A673 (cell line): ENCODE measurements at places on chromosomes 11 and 22. TPM values are rescaled to one million over a fixed set of nuclear protein-coding genes. Genes with fewer than 3 reads are reported as not detected.

DNA sequence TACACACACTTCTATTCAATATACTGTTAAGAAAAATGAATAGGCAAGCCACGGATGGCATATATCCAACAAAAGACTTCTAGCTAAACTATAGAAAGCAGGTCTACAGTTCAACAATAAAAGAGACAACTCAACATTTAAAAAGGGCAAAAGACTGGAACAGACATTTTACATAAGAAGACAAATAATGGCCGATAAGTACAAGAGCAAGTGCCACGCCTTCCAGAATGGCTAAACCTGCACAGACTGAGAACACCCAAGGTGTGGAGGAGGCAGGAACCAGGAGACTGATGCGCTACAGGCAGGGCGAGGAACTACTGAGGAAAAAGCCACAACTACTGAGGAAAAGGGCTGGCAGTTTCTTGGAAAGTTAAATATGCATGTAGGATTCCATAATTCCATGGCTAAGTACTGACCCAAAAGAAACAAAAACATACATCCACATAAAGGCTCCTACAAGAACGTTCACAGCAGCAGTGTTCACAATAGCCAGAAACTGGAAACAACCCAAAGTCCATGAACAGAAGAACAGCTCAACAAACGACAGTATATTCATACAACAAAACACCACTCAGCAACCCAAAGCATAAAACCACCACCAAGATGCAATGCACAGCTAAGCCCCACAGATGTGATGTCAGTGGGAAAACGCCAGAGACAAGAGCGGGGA lies 9.6 kb upstream of the MOB2 start:
- no peak overlapping the region for H3K27ac ChIP-seq
- DNase-seq: no peak
- H3K36me3 ChIP-seq: no peaks in the 10 kb centered on the region

Gene USH1C
- total RNA-seq: not detected in 2 replicates

DNA sequence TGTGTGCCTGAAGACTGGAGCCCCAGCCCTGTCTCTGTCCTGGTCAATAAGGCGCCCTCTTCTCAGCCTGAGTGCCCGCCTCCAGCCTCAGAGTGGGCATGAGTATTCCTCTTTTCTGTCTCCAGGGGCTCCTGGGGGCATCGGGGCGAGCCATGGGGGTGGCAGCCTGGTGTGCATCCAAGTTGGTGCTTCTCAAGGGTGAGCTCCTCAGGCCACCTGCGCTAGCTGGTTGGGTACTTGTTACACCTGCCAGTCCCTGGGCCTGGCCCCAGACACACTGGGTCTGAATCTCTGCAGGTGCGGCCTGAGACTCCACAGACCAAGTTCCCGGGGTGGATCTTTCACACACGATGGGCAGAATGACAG lies 168.6 kb upstream of the B3GAT1 start:
- no peak for DNase-seq
- no peaks in the 10 kb centered on the region for H3K27me3 ChIP-seq
- H3K27ac ChIP-seq: no peak overlapping the region
- H3K36me3 ChIP-seq: no peaks in the 10 kb centered on the region
- H3K4me3 ChIP-seq: no peak overlapping the region

Gene YPEL1
- 3.6 and 7.5 TPM in 2 replicates for total RNA-seq
